NCI-H510A (cell line): ENCODE measurements at places on chromosomes 7 and 10.

- no peak for DNase-seq
Measured at GRCh38 chr7:128906001-128906765, 4.3 kb downstream of the KCP start.

DNA sequence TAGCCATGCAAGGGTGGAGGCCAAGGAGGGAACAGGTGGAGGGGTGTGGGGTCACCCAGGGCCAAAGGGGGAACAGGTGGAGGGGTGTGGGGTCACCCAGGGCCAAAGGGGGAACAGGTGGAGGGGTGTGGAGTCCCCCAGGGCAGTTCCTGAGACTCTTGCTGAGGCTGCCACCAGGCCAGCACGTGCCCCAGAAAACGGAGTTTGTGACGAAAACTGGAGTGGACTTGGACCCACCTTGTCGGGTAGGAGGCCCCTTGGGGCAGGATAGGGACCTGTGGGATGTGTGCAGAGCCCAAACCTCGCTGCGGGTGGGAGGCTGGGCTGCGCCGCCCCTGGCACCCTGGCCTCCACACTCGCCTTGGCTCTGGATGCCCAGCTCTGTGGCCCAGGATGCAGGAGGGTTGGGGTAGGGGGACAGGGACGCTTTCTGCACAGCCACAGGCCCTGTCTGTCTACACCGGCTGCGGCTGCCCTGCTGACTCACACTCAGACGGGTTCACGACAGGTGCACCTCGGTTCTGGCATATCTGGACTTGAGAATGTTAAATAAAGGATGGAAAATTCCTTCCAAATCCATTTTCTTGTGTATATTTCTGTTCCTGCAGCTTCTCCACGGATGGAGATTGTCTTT lies 562 bp upstream of the ADGRA1 start:
- no peak for DNase-seq

DNA sequence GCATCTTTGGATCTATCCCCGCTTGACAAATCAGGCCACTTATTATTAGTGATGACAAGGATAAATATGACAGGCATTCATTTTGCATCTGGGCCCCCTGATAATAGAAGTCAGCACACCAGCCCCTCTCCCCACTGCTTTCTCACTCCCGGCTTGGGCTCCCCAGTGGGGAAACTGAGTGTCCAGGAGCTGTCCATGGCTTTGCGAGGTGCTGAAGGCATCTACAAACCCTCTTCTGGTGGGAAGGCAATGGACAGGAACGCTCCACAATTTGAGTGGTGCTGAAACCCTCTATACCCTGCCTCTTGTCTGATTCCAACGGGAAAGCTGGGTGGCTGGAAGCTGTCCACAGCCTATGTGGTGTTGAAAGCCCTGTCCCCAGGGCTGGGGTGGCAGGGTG lies 61.7 kb upstream of the PCBD1 start:
- DNase-seq: no peak

DNA sequence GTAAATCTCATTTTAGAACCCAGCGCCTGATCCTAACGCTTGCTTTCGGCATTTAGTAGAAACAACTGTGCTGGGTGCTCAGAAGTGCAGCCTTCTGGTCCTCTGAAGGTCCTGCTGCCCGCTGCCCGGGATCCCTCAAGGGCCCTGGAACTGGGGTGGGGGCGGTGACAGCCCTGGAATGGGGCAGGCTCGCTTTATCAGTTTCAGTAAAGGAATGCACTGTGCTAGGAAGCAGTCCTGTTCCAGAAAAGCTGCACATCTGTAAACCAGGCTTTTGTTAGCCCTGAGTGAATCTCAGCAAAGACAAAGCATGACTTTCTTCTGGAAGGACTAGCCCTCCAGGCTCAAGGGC lies 254.6 kb downstream of the TNS3 start:
- no peak for DNase-seq

GRCh38 chr10:15427843-15428414 lies 56.8 kb upstream of the FAM171A1 start:
- no peak for DNase-seq

DNA sequence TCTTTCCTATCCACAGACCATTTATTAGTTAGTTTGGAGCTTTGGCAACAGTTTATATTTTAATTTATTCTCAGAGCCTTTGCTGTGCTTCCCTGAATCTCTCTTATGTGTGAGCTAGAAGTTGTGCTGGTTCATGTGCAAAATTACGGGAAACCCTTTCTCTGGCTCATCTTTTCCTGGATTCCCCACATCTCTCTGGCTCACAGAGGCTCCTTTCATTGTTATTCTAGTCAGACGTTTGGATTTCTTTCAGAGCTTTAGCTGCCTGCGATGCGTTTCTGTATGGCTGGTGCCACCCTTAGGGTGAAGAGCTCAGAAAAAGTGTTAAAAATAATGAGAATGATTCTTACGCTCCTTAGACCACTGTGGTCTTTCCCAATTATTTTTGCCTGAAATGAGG lies 53.3 kb downstream of the TPST1 start:
- DNase-seq: no peak

DNA sequence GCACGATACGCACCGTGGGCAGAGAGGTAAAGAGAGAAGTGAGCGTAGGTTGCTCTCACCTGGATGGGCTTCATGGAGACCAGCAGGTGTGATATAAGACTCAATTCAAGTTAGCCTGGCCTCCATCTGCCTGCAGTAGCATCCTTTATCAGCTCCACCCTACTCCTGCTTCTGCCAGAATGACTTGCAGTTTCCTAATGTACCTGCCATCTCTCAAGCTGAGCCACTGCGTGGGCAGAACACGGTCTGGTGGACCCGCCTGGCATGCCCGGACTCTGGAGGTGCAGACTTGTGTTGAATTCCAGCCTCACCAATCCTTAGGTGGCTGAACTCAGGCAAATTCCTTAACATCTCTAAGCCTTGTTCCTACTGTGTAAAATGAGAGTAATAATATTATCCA lies 64.3 kb downstream of the STEAP1B start:
- DNase-seq: no peak

DNA sequence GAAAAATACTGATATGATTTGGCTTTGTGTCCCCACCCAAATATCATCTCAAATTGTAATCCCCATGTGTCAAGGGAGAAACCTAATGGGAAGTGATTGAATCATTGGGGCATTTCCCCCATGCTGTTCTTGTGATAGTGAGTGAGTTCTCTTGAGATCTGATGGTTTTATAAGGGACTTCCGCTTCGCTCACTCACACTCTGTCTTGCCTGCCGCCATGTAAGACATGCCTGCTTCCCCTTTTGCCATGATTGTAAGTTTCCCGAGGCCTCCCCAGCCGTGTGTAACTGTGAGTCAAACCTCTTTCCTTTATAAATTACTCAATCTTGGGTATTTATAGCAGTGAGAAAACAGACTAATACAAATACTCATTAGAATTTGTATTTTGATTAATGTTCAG lies 5.1 kb upstream of the MRPS17 start:
- no peak for DNase-seq

DNA sequence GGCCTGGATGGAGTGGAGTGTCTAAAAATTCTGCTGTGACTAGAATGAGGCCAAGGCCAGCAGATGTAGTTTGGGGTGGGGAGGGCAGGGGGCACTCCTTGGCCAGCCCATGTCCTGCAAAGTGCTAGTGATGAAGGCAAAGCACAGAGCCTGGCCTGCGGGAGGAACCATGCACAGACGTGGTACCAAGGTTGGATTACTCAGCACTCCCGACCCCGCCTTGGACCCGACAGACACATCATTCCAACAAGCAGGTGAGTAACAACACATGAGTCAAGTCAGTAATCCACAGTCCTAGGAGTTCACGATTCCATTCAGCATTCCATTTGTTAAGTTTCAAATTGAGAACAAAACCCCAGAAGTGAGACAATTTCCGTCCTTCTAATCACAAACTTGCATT lies 317.3 kb downstream of the TCERG1L start:
- no peak for DNase-seq

GRCh38 chr7:77383333-77383740 lies 32.8 kb downstream of the GSAP start:
- DNase-seq: no peak

DNA sequence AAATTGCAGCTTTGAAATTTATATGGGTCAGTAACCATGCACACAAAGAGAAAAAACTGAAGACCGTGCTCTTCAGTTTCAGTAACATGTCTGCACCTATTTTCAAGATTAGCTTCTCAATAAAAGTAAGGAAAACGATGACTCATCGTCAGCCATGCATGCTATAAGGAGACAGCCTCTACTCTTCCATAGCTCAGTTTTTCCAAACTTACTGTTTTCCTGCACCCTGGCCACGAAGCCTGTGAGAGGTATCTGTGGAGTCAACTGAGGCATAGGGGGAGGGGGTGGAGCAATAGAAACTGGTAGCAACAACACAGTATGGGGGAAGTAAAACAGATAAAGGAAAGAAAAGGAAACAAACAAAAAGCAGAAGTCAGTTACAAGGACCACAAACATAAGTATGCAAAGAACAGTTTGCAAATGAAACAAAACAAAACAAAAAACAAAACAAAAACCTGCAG lies 58.0 kb downstream of the PDSS1 start:
- DNase-seq: no peak

DNA sequence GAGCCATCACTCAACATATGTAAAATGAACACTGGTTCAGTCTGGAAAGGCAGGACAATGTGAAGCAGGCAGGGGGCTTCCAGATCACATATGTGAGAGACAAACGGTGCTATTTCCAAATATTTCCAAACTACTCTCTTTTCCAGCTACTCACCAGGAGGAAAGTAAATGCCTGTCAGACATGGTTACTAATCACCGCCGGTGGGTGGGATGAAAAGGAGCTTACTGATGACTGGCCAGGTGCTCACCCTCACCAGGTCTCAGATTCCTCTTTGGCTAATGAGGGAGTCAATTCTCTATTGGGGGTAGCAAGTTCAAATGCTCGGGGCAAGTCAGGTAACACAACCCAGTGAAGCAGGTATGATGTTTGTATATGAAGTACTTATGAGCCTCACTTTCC lies 9.7 kb upstream of the MSMB start:
- DNase-seq: no peak

- no peak for DNase-seq
Measured at GRCh38 chr7:17022920-17023319, 141.1 kb upstream of the AGR3 start.

DNA sequence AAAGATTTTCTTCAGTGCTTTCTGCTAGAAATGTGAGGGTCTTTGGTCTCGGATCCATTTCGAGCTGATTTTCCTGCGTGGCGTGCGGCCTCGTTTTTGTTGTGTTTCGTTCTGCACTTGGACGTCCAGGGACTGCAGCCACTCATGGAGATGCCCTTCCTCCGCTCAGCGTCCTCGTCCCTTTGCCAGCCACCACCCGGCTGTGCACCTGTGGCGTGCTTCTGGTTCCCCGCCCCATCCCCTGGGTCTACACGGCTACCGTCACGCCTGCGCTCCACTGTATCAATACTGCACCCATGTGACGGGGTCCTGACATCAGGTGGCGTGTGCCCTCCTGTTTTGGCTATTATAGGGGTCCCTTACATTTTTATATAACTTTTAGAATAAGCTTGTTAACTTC lies 42.7 kb upstream of the NKX6-2 start:
- DNase-seq: no peak

- no peak for DNase-seq
Measured at GRCh38 chr7:26553582-26553981, 261.9 kb downstream of the SNX10 start.

DNA sequence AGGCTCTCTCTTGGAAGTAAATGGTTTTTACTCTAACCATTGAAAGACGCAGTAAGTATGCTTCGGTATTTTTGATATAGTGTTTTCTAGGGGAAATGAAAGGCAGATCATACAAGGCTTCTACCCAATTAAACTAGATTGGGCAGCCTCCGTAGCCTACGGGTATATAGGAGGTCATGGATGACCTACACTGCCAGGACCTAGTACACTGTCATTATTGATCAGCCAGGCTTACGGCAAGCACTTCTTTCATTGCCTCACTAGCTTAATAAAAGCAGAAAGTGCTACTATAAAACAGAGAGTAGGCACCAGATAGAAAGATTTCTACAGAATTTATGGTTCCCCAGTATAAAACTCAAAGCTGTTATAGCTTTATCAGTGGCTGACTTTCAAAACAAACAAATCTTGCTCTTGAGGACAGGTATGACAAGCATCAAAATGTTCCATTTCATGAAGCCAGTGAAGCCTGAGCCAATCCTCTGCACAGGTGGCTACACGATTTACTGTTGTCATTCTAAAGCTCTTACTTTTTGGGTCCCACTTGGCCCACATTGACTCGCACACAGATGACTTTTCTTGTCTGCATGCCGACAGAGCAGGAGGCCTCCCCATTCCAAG lies 358.1 kb downstream of the THSD7A start:
- no peak for DNase-seq

- no peak for DNase-seq
Measured at GRCh38 chr10:16948361-16948760, 131.1 kb upstream of the RSU1 start.

DNA sequence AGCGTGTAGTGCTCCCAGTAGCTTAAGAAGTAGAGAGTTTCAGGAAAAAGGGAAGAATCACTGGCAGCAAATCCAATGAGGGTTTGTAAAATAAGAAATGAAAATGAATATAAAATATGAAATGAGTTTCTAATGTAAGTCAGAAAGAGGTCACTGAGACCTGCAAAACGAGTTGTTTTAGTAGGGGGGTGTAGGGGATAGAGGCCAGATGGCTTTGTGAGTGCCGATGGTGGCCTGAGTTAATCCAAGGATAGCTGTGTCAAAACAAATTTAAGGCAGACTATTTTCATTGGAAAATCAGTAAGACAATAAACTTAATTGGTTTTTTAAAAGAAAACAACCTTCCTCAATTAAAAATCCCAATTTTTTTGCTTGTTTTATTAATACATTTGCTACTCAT lies 745 bp upstream of the ASB15 start:
- DNase-seq: no peak

DNA sequence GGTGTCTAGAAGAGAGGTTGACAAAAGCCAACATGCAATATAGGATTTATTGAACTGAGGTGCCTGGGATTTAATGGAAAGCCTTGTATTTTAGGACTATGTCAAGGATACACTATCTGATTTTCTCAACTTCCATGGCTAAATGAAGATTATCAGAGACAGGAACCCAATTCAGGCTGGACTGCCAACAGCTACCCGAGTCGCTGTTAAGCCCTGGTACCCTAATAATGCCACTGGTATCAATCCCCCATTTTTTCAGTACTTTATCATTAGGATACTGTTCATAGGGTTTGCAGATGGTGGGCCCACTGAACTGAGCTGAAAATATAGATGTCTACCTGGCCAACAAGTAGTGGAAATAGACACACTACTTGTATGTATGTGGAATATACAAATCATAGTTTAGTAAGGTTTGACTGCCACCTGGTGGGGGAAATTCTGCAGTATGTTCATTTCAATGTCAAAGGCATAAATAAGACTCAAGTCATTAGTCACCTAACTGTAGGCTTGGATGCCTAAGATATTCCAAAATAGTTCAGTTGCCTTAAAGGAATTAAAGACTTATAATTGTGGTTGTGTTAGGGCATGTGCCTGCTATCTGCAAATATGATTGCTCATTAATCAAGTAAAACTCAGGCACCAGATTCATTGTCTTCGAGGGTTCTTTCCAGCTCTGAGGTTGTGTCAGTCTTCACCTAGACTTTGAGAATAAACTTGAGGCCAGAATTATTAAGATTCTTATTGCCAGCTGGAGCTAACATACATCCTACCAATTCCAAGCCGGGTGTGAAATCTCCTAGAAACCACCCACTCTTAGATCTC lies 34.1 kb upstream of the NOBOX start:
- no peak for DNase-seq
